ENCODE measurements at places on chromosomes 11 and 22.

GRCh38 chr11:113248702-113249490 is 65.5 kb upstream of the TTC12 start:
- DNase-seq = no peak

- no peak for DNase-seq
Observed at GRCh38 chr22:21923163-21923561, 29.5 kb downstream of the PPM1F start.

- DNase-seq = no peak
Observed at GRCh38 chr11:27406498-27407354, 43.7 kb upstream of the CCDC34 start.

DNA sequence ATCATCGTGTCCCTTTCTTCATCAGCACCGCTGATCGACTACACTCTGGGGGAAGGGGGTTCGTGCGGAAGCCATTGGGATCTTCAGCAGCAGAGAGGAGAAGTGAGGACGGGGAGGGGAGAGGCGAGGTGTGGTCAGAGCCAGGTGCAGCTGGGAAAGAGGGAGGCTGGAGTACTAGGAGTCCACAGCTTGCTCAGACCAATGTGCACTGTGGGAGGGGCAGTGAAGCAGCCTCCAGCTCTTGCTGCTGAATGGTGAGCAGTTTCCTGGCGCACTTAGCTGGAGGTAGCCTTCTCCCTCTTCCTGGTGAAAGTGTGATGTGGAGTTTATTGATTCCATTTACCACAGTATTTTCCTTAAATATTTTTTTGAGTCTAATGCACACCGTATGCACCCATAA is 99.0 kb upstream of the NECTIN1 start:
- no peak for DNase-seq

DNA sequence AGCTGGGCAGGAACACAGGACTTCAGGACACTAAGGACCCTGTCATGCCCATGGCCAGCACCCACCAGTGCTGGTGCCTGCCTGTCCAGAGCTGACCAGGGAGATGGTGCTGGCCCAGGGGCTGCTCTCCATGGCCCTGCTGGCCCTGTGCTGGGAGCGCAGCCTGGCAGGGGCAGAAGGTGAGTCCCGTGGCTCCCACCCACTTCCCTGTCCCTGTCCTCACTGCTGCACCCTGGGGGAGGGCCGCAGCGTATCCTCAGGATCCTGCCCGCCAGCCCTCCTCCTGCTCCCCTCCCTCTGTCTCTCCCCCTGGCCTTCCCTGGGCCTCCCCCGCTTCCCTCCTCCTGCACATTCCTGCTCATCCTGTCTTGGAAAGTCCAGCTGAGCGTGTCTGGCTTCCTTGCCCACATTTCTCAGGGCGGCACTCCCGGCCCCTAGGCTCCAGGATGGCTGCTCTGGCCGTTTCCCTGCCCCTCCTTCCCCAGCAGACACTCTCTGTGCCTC is 8.7 kb downstream of the CSF2RB start:
- DNase-seq = no peak

- no peak for DNase-seq
Observed at GRCh38 chr11:70367071-70367470, 31.3 kb upstream of the CTTN start.

GRCh38 chr22:24992946-24993345 is 40.4 kb downstream of the KIAA1671 start:
- no peak for DNase-seq

DNA sequence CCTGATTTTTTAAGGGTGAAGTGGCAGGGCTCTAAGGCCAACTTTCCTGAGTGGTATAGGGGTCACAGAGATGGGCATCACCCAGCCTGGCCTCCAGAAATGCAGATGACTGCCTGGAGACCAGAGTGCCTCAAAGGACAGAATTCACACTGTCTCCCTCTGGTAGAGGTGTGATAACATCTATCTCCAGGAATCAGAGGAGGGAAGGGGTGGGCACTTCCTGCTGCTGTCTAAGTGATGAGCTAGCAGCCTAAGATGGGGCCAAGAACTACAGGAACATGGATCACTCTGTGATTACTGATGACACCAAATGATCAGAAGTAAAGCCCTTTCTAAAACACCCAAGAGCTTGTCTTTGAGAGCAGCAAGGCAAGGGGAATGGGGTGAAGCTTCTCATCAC is 61.9 kb downstream of the C11orf58 start:
- DNase-seq = no peak

- peak; percentile 26 for DNase-seq
Observed at GRCh38 chr22:23402275-23403151, 177.6 kb downstream of the IGLL1 start.

DNA sequence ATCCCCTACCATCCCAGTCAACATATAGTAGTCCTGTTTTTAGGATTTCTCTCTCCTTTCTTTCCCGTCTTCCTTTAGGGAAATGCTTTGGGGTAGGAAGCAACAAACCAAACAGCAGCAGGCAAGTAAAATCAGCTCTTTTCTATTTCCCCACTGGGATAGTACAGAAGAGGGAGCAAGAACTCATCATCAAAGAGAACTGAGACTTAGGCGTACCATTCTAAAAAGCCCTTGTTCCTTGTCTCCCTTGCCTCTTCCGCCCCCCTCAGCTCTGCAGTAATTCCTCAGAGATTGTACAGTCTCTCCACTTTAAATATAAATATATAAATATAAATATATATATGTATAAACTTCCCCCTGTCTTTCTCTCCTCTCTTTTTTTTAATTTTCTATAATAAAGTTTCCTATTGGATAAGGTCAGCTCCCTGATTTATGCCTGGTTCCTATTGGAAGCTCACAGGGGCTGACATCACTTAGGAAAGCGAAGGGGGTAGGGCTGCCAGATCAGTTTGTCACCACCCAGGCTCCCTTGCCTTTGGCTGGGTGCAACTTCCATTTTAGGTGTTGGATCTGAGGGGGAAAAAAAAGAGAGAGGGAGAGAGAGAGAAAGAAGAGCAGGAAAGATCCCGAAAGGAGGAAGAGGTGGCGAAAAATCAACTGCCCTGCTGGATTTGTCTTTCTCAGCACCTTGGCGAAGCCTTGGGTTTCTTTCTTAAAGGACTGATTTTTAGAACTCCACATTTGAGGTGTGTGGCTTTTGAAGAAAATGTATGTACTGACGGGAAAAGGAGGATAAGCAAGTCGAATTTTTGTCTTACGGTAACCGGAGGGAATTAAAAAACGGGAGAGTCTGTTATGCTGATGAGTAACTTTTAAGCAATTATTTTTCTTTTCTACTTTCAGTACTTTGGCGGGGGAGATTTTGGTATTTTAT is at the start of gene CTNND1:
TSS of gene CTNND1 (plus strand) at position 502 of the 934 bp plus-strand sequence. CDS start 29,677 bp downstream, outside the sequence.
- DNase-seq = no peak

- DNase-seq = no peak
Observed at GRCh38 chr11:44313761-44314489, 4.0 kb upstream of the ALX4 start.

DNA sequence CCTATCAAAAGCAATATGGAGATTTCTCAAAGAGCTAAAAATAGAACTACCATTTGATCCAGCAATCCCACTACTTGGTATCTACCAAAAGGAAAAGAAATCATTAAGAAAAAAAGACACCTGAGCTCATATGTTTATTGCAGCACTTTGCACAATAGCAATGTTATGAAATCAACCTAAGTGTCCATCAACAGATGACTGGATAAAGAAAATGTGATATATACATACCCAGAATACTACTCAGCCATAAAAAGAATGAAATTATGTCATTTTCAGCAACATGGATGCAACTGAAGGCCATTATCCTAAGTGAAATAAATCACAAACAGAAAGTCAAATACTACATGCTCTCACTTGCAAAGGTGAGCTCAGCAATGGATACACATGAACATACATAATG is 1565.5 kb upstream of the RAG2 start:
- DNase-seq = no peak

- no peak for DNase-seq
Observed at GRCh38 chr11:64364911-64365310, 5.9 kb downstream of the RPS6KA4 start.

GRCh38 chr11:65066315-65066714 is 8.0 kb upstream of the NAALADL1 start:
- no peak for DNase-seq

DNA sequence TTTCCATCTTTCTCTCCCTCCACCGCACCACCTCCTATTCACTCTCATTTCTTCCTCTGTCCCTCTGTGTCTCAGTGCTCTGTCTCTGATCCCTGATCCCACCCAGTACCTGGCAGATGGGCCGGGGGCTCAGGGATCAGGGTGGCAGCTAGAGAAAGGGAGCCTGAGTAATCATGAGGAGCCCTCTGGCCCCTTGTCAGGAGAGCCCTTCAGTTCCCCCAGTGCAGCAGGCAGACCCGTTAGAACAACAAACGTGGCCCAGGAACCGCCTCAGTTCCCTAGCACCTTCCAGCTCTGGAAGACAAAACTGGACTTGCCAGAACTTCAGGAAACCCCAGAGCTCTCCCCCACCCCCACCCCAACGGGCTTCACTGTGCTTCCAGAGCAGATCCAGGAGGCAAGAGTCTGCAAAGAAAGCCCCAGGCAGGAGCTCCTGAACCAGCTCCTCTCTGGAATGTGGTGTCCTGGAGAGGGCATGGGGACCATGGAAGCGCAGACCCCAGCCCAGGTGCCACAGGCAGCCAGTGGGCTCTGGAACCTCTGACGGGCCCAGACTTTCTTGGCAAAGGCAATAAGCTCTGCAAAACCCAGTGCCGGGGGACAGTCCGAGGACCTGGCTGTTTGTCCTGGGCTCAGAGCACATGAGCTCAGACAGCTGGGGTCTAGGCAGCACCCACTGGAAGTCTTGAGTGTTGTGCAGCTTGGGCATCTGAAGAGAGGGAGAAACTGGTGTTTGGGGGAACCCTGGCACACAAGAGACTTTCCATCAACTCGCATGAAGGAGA is 43.2 kb downstream of the LMO1 start:
- DNase-seq = no peak

- no peak for DNase-seq
Observed at GRCh38 chr22:46229701-46230100, 20.4 kb downstream of the CDPF1 start.

- DNase-seq = no peak
Observed at GRCh38 chr11:48078689-48079088, 98.3 kb downstream of the PTPRJ start.

GRCh38 chr11:43947815-43948214 is 5.4 kb downstream of the C11orf96 start:
- no peak for DNase-seq

- DNase-seq = no peak
Observed at GRCh38 chr11:69962152-69962551, 116.0 kb upstream of the ANO1 start.

GRCh38 chr11:19478891-19479290 is 233.7 kb upstream of the NAV2 start:
- DNase-seq = no peak

DNA sequence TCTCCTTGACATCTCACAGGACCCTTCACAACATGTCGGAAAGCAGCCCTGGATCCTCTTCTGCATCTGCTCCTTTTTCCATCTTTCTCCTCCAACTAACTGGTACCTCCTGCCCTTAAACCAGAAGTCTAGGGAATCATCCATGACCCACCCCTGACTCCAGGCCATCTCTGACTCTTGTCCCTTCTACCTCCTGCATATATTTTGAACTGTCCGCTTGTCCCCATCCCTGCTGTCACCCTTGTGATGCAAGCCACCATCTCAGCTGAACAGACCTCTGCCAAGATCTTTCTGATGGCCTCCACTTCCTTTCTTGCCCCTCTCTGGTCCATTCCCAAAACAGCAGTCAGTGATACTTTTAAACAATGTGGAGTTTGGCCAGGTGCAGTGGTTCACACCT is 7.0 kb downstream of the RIBC2 start:
- DNase-seq = no peak

- DNase-seq = no peak
Observed at GRCh38 chr22:39269095-39269790, 24.5 kb upstream of the PDGFB start.

DNA sequence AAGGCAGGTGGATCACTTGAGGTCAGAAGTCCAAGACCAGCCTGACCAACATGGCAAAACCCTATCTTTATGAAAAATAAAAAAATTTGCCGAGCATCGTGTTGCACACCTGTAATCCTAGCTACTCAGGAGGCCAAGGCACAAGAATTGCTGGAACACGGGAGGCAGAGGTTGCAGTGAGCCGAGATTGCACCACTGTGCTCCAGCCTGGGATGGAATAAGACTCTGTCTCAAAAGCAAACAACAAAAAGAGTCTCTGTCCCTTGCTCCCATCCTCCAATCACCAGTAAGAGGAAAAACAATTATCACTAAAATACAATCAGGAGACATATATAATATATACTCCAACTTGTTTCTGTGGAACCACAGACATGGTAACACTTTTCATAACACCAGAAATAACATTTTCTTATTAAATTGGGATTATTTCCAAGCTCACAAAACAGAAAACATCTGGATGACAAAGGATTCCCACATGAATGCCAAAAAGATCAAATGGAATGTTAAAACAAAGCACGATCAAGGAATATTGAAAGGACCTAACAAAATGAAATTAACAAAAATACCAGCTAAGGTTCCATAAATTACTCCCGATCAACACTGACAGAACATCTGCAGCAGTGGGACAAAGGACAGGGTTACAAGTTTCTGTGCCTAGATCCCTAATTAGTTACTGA is 15.2 kb downstream of the FCHSD2 start:
- no peak for DNase-seq

- no peak for DNase-seq
Observed at GRCh38 chr11:20609727-20610707, 10.6 kb downstream of the SLC6A5 start.

DNA sequence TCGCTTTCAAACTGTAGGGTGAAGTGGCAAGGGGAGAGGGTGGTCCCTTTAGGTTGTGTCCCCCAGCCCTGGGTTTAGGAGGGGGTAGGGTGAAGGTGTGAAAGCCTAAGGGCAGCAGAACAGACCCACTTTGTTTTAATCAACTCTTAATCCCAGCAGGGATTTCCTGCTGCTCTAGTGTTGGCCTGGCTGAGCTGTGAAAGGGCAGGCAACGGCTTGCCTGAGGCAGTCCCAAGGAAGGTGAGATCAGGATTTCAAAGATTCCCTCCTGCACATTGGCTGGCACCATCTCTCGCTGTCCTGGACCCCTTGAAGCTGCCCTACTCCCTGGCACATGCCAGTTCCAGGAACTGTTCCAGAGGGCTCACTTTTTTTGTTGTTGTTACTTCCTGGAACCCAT is 221.3 kb downstream of the INSC start:
- no peak for DNase-seq

DNA sequence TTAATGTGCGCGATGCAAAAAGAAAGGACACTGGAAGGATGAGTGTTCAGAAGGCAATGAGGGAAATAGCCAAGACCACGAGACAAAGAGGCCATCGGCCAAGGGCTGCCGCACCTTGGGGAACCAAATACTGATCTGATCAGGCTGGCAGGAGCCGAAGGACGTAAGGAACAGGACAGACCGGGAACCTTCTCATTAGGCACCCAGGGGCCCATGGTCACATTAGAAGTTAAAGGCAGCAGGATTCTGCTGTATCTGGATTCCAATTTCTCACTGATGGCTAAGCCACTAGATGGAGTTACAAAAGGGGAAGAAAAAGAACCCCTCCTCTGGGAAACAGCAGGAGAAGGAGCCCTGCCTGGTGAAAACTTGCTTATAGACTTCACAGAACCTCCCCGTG is 28.8 kb upstream of the CPT1A start:
- no peak for DNase-seq

All from stimulated activated CD4-positive, alpha-beta T cell treated with anti-CD3 and anti-CD28 coated beads, Interleukin-15, amount 100 ng/mL, for 1 hour (primary cell).